HFFc6 (cell line): ENCODE measurements at places on chromosomes 2 and 18. TPM values are rescaled to one million over a fixed set of nuclear protein-coding genes. Genes with fewer than 3 reads are reported as not detected.
A peak's percentile ranks its signal among the peaks of the same experiment; 100 is the strongest.

DNA sequence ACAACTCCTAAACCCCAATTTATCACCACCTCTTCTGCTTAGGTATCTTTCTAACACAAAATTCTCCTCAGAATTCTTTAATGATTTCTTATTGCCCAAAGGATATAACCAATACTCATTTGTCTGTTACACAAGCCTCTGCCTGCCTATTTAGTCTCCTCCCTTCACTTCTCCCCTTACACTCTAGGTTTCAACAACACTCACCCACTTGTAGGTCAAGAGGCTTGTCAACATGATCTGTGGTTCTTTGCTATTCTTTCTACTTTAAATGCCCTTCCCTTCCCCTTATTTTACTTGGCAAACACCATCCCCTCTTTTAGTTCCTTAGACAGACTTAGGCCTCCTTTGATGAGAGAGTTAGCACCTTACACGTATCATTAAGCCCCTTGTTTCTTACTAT is 69.0 kb upstream of the C2orf15 start:
- no peak for DNase-seq

- DNase-seq = peak; percentile 68
Observed at GRCh38 chr2:28004086-28004485, 113.6 kb downstream of the BABAM2 start.

TNFRSF11A gene
- total RNA-seq = not detected in 3 replicates

DNA sequence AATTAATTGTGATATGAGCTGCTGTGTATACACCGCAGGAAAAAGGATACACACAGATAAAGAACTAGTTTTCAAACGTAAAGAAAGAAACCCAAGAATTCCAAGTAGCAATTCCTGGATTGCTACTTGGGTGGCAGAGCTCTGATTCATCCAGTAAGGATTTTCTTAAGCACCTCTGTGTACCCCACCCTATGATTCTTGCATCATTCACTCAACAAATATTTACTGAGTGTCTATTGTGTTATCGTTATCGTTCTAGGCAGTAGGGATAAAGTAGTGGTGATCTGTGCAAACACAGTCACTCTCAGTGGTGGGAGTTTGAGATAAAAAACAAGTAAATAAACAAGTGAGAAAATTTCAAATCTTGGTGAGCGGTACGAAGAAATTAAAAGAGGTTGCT is 4.9 kb upstream of the TMEM200C start:
- DNase-seq = no peak

- no peak for DNase-seq
Observed at GRCh38 chr2:237184919-237185552, 99.3 kb downstream of the COPS8 start.

RAPGEF4 gene
- 0.05 and 0.14 TPM in 2 replicates for total RNA-seq

TCF7L1 gene
- total RNA-seq = 2.7 to 10.3 TPM (median 2.9 TPM) in 3 replicates

DNA sequence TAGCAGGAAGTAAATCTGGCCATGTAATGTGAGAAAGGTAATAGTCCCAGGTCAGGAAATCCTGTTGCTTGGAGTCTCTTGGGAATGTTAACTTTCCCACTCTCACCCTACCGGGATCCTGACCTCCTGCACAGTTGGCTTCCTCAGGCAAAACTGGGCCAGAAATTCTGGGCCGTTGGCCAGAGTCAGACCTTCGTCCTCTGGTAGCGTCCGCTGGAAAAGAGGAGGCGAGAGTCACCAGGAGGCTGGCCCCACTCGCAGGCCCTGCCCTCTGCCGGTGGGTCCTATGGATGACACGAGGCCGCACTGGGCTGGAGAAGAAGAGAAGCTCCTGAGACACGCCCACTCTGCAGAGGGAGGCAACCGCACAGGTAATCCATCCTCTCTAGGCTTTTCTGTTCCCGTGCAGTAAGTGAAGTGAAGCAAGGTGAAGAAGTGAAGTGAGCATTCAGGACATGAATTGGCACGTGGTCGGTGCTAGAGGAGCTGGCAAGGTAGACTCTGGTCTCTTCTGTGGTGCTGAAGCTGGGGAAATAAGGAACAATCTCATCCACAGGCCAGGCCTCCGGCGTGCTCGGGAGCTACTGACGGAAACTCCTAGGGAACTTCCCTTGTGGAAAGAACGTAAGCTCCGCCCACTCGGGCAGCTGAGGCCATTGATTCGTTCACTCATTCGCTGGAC is 182.7 kb upstream of the GLI2 start:
- DNase-seq = no peak

DNA sequence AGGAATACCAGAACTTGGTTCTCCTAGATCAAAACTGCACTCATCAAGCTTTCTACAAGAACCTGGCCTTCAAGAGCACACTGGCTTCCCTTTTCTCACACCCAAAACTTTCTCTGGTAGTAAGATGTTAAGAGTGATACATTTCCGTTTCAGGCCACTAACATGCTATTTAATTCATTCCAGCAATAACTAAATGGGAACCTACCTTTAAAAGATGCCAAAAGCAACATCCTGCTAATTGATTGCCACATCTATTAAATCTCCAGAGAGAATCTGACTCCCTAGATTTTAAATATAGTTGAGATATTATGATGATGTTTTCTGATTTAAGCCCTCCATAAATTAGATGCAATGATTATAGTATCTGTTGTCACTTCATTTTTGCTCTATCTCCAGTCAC is 71.6 kb downstream of the KCTD18 start:
- DNase-seq = no peak

MOCOS gene
- 1.9 to 2.7 TPM (median 2.5 TPM) in 3 replicates for total RNA-seq

DNA sequence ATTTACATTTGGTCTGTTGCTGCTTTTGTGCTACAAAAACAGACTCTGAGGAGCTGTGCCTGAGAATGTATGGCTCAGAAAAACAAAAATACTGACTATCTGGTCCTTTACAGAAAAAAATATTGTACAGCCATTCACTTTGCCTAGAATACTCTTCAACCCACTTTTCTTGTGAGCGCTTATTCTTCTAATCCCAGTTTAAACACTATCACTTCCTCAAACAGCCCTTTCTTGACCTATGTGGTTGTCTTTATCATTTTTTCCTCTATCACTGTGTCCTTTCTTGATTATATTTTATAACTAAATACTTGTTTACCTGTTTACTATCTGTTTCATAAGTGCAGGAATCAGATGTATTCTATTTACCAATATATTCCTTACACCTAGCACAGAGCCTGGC is 33.5 kb downstream of the CUL3 start:
- no peak for DNase-seq

DNA sequence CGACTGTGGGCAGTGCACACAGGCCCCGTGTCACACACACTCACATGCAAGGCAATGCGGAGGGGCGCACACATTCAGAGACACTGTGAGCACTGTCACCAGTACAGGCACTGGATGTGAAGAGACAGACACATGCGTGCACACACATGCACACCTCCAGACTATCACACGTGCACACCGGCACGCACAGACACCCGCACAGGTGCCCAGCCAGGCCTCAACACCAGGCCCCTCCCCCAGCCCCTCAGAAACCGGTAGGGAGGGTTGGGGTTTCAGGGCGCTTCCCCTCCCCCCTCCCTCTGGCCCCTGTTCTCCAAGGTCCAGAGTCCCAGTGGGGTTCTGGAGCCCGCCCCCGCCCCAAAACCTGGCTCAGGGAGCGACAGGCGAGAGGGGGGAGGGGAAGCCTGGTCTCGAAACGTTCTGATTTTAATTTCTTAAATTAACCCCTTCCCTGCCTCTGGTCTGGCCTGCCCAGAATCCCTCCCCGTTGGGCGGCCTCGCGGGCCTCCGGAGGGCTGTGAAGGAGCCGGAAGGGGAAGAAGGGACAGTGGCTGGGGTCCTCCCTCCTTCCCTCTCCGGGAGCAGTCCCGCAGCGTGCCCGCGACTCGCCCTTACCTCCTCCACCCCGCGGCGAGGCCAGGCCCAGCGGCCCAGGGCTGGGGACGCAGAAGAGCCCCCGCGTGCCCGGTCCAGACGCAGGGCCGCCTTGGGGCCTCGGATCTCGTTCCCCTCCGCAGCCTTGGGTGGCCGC is 558 bp downstream of the FBXO41 start:
- DNase-seq = no peak

GRCh38 chr18:3875376-3875775 is 425.4 kb downstream of the TGIF1 start:
- no peak for DNase-seq

RTP5 gene
- not detected in 3 replicates for total RNA-seq

DNA sequence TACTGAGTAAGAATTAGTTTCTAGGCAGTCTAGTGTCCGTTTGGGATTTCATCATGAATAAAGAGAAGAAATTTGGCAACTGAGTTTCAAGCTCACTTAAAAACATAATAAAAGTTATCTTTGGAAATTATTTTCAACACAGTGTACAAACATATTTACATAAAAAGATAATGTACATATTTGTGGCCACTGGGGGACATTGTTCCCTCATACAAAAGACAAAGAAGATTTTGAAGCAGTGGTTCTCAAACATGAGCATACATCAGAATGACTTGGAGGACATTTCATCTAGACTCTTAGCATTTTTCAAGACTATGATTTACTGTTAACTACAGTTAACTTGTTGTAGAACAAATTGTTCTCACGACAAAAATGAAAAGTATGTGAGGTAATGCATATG is 15.7 kb upstream of the TTC21B start:
- no peak for DNase-seq

SGO2 gene
- total RNA-seq = 10.6 to 17.9 TPM (median 17.7 TPM) in 3 replicates

DNA sequence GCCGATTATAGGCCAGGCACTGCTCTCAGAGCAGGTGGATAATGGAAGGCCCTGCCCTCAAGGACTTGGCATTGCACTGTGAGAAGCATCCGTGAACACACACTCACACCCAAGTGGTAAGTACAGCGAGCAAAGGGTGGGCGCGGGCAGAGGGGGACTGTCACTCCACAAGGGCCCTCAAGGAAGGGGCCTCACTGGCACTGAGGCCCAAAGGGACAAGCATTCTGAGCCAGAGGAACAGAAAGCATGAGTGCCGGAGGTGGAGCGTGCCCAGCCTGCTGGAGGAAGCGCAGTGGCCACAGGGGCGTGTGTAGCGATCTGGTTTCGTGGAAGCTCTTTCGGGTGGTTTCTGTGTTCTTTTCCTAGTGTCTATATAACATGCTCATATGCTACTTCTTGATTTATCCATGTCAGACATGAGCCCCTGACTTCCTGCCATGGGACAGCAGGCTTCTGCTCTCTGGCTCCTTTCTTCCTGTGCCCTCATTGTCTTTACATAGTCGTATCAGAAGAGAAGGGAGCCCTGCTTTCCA is 132.7 kb upstream of the ASB18 start:
- DNase-seq = no peak

UGT1A3 gene
- total RNA-seq = not detected in 3 replicates

- DNase-seq = peak; percentile 47
Observed at GRCh38 chr2:149994057-149994728, 406.6 kb upstream of the MMADHC start.

- no peak for DNase-seq
Observed at GRCh38 chr2:105617631-105618350, 126.9 kb upstream of the NCK2 start.

GRCh38 chr2:75079575-75079974 is 119.7 kb downstream of the TACR1 start:
- DNase-seq = no peak

DNA sequence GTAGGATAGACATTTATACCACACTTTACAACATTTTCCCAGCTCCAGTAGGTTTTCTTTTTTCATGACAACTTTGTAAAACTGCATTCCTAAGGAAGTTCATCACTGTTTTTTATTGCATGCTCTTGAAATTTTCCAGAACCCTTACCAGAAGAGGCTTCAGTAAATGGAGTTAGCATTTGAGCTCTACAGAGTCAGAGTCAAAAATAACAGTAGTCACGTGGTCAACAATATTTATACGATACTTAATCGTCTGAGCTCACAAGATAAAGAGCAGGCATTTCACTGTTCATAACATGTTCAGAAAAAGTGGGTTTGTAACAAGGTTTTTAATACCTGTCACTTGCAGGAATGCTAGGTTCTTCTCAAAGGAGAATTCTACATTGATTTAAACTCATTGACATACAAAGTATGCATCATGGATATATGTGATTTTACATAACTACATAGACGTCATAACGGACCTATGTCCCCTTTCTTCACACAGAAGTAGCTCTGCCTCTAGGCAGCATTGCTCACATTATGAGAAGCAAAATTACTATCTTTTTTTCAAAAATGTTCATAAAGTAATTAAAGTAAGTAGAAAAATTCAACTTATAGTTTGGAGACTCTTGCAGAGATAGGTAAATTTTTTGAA is 187.0 kb upstream of the COL3A1 start:
- peak; percentile 90 for DNase-seq

DNA sequence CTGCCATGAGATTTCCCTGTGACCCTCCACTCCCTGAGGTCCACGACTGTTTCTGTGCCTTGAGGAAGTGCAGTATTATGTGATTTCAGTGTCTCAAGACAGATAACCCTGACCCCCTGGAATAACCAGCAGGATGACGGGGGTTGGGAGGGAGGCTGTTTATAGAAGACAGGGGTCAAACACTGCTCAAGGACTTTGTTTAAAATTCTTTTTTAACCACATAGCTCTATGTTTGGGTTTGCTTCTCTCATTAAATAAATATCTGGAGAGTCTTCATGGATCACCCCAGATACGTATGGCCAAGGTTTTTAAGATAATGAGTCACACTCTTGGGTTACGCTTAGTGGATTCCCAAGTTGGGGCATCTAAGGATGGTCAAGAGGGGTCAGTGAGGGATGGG is 523.8 kb upstream of the TNP1 start:
- DNase-seq = no peak

CACNB4 gene
- total RNA-seq = 0.23 TPM in 1 of 2 replicates, not detected in the other

- DNase-seq = peak; percentile 50
Observed at GRCh38 chr2:226354434-226354833, 445.2 kb downstream of the IRS1 start.

MTCL1 gene
- total RNA-seq = 49.4 to 56.6 TPM (median 56.2 TPM) in 3 replicates

DNA sequence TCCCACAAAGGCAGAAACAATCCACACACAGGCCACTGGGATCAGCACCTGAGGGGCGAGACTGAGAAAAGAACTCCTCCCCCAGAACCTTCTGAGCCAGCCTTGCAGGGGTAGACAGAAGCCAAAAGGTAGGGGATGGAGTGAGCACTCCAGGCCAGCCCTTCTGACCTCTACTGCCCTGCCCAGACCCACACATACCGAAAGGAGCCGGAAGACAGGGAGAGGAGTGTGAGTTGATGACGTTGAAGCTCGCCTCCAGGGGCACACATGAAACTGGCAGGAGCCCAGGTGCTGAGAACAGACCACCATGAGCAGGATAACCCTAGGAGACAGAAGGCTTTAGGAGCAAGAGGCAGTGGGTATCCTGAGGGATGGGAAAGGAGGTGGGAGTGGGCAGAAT is 1.8 kb downstream of the SLC23A3 start:
- no peak for DNase-seq
